NCI-H524 (cell line): ENCODE measurements at places on chromosomes 1 and 21.

- peak; percentile 19 for DNase-seq
Measured at GRCh38 chr1:230495076-230495475, 68.9 kb upstream of the PGBD5 start.

GRCh38 chr1:209205039-209205438 is 378.5 kb upstream of the CAMK1G start:
- DNase-seq = no peak

GRCh38 chr1:240515505-240515904 is 96.5 kb downstream of the GREM2 start:
- DNase-seq = no peak

- DNase-seq = no peak
Measured at GRCh38 chr1:61647142-61647541, 77.8 kb downstream of the TM2D1 start.

- DNase-seq = no peak
Measured at GRCh38 chr1:172607145-172607544, 51.8 kb upstream of the FASLG start.

DNA sequence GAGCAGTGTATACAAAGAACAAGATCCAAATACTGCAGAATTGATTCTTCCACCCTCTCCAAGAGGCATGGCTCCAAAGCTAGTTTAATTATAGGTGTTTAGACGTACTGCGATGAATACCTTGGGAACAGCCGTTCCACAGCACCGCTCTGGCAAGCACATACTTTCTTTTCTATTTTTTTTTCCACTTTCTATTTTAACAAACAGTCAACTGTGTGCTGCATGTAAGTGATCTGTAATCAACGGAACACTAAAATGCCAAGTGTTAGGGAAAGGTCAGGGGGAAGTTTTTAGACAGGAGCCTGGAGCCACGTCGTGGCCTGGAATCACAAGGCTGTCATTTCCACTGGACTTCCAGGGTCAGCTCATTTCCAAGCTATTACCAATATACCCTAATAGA is 486.4 kb upstream of the DAB1 start:
- no peak for DNase-seq

DNA sequence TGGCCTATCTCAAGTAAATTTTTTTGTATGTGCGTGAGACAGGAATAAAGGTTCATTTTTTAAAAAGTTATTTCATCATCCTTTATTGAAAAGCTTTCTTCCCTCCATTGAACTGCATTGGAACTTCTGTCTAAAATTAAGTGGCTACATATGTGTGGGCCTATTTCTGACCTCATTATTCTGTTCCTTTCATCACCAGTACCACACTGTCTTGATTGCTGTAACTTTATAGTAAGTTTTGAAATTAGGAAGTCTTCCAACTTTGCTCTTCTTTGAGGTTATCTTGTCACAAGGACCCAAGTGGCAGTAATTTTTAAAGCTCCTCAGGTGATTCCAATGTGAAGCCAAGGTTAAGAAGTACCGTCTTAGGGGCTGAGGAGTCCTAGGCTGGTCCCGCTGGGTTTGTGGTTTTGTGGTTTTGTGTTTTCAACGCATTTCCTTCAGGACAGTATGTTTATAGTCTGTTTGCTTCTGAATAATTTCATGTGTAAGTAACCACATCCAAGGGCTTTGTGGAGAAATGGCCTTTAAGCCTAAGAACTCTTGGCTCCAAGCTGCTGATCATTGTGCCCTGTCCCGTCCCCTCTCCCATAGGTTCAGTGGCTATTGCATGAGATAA is 12.4 kb upstream of the SCAF4 start:
- no peak for DNase-seq

DNA sequence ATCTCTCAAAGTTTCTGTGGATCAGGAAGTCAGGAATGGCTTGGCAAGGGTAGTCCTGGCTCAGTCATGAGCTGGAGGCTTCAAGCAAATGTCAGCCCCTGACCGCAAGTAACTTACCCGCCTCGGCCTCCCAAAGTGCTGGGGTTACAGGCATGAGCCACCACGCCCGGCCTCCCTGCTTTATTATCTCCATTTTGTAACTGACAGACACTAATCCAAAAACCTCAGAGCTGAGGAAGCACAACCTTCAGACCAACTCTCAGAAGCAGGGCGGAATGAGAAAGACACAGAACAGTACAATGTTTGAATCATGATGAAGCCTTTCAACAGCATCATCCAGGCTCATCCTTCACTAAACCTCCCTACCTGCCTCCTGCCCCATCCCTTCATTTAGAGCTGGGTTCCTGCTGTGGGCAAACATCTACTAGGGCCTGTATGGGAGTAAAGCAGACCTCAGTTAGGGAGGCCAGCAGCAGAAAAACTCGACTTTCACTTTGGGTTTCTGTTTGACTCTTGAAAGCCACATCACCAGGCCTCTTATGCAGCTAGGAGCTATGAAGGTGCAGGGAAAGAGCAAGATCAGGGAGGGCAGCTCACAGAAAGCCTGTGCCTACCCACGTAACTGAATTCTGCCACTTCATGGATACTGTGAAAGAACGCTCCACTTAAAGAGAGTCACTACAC is 84.4 kb upstream of the RAB4A start:
- no peak for DNase-seq

GRCh38 chr1:2032737-2033136 is 13.6 kb downstream of the GABRD start:
- no peak for DNase-seq

DNA sequence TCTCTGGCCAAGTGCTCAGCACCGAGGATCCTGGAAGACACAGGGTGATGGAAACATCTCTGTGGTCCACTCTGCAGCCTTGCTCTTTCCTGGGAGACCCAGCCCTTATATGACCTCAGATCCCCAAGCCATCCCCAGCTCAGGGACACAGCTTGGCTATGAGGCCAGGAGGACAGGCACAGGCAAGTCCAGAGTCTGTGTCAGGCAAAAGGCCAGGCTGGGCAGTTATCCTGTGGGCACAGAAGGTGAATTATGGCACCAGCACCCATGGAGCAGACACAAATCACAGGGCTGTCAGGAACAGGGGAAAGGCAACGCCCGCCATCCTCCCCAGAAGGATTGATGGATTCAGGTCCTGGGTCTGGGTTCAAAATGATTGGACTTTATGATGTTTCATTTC is 52.1 kb upstream of the SCMH1 start:
- DNase-seq = no peak

- no peak for DNase-seq
Measured at GRCh38 chr1:117642963-117643362, 37.1 kb downstream of the TENT5C start.

GRCh38 chr21:45050345-45050796 is 24.0 kb upstream of the ADARB1 start:
- DNase-seq = no peak

GRCh38 chr1:161185732-161186311 is 8.5 kb upstream of the B4GALT3 start:
- peak; percentile 30 for DNase-seq

- no peak for DNase-seq
Measured at GRCh38 chr1:220734571-220735326, 13.4 kb upstream of the MTARC2 start.

DNA sequence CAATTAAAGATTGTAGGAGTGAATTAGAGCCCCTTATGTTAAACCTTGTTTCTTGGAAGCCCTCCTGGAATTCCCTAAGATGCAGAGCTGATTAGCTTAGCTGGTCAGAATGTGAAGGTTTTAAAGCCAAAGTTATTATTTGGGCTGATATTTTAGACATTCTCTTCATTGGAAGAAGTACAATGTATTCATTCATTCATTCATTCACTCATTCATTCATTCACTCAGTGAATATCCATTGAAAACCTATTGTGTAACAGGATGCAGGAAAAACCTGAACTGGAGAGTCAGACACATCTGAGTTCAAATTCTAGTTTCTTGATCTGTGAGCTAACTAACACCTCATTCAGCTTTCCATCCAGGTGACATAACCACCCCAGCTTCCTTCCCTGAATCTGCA is 29.7 kb downstream of the DDR2 start:
- DNase-seq = no peak

DNA sequence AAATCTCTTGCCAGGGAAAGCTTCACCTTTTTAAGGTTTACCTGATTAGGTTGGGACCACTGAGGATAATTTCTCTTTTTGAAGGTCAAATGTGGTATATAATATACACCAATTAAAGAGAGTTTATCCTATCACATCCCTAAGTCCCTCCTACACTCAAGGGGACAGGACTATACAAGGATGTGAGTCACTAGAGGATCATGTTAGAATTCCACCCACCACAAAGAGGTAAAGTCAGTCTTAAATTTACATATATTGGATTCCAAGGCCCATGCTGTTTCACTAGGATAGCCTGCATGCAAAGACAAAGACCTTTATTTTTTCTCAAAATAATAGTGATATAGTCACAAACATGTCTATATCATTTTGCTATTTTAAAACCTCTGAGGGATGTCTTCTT is 164.4 kb downstream of the GIPC2 start:
- no peak for DNase-seq

- DNase-seq = no peak
Measured at GRCh38 chr1:86505564-86505902, 36.8 kb downstream of the CLCA1 start.

DNA sequence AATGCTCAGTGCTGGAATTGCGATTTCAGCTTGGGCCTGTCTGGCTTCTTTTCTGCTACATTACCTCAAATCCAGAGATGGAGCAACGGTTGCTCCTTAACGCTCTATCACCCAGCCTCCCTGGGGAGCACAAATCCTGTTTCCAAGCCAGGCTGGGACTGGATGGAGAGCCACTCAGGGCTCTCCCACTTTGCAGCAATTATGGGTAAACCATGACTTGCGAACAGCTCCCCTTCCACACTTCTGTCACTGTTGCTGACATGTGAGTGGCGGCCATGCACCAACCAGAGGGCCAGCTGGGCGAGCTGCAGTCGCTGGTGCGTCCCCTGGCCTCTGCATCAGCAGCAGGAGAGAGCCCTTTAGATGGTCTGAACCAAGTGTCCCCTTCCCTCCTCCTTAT is 65.1 kb upstream of the RAB4A start:
- peak; percentile 44 for DNase-seq

- DNase-seq = no peak
Measured at GRCh38 chr1:230393722-230394121, 32.4 kb downstream of the PGBD5 start.

DNA sequence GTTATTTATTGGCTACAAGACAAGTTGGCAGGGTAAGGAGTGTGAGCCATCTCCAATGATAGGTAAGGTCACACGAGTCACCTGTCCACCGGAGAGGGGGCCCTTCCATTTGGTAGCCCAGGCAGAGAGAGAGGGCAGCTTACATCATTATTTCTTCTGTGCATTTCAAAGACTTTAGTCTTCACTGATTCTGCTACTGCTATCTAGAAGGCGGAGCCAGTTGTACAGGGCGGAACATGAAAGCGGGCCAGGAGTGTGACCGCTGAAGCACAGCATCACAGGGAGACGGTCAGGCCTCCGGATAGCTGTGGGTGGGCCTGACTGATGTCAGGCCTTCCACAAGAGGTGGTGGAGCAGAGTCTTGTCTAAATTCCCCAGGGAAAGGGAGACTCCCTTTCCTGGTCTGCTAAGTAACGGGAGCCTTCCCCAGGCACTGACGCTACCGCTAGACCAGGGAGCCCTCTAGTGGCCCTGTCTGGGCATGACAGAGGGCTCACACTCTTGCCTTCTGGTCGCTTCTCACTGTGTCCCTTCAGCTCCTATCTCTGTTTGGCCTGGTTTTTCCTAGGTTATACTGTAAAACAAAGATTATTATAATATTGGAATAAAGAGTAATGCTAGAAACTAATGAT is 36.7 kb downstream of the ZNF695 start:
- no peak for DNase-seq

GRCh38 chr1:230752407-230752806 is 5.2 kb downstream of the CAPN9 start:
- peak; percentile 75 for DNase-seq

GRCh38 chr1:240435996-240436566 is 175.9 kb downstream of the GREM2 start:
- no peak for DNase-seq

DNA sequence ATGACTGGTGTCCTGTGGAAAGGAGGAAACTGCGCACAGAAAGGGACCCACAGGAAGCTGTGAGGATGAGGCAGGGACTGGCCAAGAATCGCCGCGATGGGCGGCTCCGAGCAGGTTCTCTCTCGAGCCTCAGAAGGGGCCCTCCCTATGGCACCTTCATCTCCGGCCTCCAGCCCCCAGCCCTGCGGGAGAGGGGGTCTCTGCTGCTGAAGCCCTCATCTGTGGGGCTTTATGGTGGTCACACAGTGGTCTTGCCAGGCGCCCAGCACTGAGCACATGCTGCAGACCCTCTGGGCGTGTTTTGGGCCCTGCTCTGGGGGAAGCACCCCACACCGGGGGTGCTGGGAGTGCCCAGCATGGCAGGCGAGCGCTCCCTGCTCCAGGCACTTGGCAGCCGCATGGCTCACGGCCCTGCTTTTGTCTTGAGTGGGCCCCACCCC is 86.6 kb upstream of the ACTRT2 start:
- no peak for DNase-seq

DNA sequence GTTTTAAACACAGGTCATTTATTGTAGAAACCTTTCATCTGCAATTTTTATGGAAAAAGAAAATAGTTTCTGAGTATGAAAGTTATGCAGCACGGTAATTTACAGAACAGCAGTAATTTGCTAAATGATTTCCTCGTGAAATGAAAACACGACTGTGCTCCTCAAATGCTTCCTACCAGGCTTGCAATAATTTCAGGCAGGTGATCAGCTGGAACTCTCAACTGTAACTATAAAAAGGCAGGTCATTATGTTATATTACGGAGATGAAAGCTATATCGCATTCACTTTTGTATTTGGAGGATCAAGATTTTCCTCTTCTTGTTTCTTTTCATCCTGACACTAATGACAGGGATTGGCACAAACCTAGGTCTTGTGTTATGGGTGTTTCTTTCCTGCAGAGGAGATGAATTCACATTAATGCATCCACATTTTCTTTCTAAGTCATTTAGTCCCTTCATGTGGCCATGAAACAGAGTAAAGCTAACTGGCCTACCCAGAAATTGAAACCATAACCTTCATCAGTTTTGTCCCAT is 57.4 kb downstream of the SAMSN1 start:
- DNase-seq = no peak

GRCh38 chr1:211625040-211625439 is 46.1 kb upstream of the SLC30A1 start:
- peak; percentile 26 for DNase-seq

- no peak for DNase-seq
Measured at GRCh38 chr1:206666031-206666561, 18.6 kb upstream of the MAPKAPK2 start.

DNA sequence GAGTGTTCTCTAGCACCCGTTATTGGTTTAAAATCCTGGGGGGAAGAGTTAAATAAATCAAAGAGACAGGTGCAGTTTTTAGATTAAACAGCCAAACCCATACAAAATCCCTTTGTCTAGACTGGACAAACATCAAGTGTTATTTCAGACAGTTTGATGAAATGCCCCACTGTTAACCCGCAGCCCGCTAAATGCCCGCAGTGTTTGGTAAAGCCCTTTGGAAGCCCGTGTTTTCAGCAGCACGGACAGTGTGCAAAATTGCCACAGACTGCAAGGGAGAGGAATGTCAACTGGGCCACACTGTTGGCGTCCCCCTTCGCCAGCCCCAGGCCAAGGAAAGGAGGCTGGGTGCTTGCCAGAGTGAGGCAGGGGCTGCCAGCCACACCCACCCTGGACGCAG is 26.6 kb downstream of the AJAP1 start:
- no peak for DNase-seq
